ENCODE measurements at places on chromosomes 5 and 9.

GRCh38 chr5:116404792-116405191 lies 169.8 kb downstream of the SEMA6A start:
- DNase-seq, result no peak

DNA sequence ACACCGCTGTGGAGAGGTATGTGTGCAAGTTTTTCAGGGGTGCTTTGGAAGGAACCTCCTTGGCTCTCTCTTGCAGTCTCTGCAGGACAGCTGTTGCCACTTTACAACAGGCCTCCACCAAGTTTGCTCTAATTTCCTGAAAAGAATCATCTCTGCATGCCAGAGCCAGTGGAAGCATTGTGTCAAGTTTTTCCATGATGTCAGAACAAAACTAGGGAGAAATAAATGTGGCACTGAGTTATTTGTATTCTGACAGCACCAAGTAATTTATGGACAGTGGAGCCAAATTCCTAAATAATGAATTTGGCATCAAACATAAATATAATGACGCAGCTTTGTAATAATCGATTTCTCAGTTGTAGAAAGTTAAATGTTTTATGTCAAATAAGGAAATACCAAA lies 146.9 kb downstream of the KIAA0825 start:
- no peak for DNase-seq

GRCh38 chr9:113524468-113524867 lies 60.9 kb downstream of the RGS3 start:
- DNase-seq, result no peak

- no peak for DNase-seq
Observed at GRCh38 chr9:107707915-107708441, 218.4 kb upstream of the KLF4 start.

DNA sequence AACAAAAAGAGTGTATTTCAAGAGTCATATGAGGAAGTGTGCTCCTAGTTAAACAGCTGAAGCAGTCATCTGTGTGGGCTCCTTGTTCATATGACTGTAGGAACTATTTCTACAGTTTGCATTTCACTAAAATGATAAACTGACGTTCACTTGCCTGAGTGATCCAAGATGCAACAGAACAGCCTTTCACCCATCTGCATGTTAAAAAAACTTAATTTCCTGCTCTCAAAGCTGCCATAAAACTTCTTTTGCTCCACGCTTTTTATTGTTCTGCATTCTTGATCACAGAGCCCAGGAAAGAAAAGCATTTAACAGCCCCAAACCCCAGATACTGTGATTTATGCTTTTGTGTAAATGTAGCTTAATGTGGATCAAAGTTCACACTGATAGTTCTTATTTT lies 43.9 kb downstream of the ZNF608 start:
- no peak for DNase-seq

- no peak for DNase-seq
Observed at GRCh38 chr5:65077653-65078052, 308.9 kb downstream of the CWC27 start.

GRCh38 chr9:127566351-127567001 lies 45.6 kb upstream of the STXBP1 start:
- DNase-seq, result no peak

DNA sequence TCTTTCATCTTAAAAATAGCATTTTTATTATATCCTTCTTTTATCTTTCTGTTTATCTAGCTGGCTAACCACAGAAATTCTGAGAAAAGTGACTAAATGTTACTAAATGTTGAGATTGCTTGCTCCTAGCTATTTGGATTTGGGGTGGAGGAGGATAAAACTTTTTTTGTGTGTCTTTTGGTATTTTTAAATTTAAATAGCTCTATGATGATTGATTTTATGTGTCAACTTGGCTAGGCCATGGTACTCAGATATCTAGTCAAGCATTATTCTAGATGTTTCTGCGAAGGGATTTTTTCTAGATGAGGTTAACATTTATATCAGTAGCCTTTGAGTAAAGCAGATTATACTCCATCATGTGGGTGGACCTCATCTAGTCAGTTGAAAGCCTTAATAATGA lies 75.0 kb downstream of the GCNT1 start:
- no peak for DNase-seq

DNA sequence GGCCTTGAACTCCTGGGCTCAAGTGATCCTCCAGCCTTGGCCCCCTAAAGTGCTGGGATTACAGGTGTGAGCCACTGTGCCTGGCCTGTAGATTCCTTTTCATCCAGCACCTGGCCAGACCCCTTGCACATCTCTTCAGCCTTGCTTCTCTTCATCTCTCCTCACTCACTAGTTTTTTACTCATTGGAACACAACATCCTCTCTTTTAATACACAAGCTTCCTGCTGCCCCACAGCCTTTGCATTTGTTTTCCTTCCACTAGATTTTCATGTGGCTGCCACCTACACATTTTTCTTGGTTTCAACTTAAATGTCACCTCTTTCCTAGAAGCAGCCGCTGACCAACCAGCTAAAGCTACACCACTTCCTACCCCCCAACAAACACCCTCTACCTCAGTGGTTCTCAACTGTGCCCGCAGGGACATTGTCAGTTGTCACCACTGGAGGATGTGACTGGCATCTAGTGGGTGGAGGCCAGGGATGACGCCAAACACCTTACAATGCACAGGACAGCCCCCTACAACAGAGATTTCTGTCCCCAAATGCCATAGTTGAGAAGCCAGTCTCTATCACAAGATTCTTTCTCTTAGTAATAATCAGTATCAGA lies 33.7 kb downstream of the HAVCR1 start:
- DNase-seq, result no peak

- no peak for DNase-seq
Observed at GRCh38 chr9:109536859-109537258, 38.8 kb upstream of the PTPN3 start.

DNA sequence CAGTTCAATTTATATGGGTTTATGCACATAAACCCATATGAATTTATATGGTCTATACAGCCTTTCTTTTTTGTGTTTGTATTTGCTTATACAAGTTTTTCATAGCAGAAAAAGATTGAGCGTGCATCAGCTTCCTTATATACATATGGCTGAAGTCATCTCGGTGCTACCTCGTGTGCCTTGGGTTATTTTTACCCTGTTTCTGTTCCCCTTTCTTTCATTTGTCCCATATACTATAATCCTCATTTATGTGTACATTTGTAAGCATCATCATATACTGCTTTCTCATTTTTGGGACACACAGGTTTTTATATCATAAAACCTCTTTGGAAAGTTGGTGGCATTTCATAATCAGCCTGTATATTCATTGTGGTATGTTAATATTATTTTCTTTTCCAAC lies 107.8 kb upstream of the ADAMTSL1 start:
- no peak for DNase-seq
